ENCODE measurements at places on chromosomes 16 and 17.

DNA sequence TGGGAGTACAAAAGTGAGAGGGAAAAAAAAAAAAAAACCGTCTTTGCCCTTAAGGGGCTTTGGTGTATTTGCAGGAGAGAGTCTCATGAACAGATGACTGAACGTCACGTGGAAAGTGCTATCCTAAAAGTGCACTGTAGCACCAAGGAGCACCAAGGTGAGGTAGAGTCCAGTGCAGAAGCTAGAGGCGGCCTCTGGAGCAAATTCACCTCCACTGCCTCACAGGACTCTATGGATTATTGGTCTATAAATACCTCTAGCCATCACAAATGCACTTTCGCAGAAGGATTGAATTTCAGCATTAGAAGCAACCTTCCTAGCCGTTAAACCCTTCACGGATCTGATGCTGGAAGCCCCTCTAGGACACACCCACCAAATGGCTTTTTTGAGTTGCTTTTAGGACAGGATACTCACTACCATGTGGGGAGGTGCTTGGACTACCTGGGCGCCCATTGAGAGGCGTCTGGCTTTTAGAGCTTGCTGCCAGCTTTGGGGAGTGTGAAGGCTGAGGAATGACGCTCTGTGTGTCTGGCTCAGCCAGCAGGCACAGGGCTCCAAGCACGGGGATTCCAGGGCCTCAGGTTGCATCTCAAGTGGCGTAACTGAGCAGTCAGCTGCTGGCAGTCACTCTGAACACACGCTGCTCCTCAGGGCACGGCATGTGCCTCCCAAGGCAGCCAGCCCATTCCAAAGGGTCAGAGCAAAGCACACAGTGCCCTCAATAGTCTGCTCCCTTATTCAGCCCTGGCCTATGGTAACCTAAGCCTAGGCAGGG is 52.7 kb downstream of the CDRT4 start:
- DNase-seq, result no peak

DNA sequence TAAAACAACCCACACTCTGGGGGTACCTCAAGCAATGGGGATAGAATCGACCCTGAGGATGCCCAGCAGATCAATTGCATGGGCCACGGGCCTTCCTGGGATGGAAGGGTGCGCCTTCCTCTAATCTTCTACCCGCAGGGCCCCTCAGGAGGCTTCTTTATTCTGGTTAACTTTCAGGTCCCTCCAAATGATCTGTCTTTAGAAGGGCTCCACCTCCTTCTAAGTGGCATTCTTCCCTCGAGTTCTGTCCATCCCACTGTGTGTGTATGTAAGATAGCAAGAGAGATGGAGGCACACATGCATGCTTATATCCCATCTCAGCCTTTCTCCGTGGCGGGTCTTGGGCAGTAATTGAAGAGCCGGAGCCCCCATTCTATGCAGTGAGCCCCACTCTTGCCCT is 125.7 kb downstream of the MRM1 start:
- DNase-seq, result no peak

- no peak for DNase-seq
These were observed 46.8 kb downstream of the PLXDC1 start for GRCh38 chr17:39104657-39105056.

DNA sequence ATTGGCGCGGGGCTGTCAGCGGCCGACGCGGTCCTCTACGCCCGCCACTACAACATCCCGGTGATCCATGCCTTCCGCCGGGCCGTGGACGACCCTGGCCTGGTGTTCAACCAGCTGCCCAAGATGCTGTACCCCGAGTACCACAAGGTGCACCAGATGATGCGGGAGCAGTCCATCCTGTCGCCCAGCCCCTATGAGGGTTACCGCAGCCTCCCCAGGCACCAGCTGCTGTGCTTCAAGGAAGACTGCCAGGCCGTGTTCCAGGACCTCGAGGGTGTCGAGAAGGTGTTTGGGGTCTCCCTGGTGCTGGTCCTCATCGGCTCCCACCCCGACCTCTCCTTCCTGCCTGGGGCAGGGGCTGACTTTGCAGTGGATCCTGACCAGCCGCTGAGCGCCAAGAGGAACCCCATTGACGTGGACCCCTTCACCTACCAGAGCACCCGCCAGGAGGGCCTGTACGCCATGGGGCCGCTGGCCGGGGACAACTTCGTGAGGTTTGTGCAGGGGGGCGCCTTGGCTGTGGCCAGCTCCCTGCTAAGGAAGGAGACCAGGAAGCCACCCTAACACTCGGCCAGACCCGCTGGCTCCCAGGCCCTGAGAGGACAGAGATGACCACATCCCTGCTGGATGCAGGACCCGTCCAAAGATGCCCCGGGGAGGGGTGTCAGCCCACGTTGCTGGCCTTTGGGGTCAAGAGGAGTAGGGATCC is 2.4 kb upstream of the NECAB2 start:
- DNase-seq, result no peak

DNA sequence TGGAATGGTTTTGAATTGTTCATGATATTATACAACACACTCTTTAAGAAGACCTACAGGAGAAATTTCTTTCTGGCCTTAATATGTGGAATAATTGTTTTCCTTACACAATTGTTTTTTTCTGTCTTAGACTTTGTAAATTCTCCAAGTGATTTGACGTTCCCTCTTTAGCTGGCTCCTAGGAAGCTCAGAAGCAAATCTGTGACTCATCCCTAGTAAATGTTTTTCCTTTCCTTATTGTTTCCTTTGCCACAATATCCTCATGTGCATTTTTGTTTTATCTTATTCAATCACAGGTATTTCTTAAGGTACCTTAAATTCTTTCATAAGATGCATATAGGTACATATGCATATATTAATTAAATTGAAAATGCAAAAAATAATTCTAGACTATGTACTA is 13.5 kb downstream of the KIAA0753 start:
- no peak for DNase-seq

DNA sequence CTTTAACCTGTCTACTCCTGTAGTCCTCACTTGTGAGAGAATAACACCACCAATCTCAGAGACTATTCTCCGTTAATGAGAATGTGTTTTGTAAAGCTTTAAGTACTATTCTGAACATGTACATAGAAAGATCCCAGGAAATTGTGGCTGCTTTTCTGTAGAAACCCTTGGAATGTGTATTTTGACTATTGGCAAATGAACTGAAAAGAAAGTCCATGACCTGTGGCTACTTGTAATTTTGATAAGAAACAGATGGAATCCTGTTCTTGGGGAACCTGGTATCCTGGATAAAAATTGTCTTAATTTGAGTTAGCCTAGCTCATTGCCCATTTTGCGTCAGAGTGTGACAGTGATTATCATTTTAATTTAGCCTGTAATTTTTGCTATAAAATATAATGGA is 9.1 kb downstream of the CTCF start:
- no peak for DNase-seq

DNA sequence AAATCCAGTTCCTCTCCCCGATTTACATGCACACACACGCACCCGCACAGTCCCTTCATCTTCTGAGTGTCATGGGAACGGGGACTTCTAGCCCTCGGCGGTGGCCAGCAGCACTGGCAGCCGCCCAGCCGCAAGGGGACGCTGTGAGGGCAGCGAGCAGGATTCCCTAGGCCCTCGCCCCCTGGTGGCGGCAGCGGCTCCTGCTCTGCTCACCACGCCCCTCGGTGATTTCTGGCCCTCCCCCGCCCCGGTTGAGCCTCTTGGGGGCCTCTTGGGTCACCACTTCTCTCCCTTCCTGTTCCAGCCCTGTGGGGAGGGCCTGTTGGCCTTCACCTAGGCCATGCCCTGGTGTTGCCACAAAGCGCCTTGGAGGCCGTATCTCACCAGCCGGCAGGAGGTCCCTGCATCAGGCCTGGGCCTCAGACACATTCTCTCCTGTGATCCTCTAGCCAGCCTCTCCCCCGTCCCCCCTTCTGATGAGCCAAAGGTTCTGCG is 75.2 kb upstream of the KSR1 start:
- DNase-seq, result no peak
